ENCODE measurements at places on chromosomes 12 and 14.
A peak's percentile ranks its signal among the peaks of the same experiment; 100 is the strongest.

- DNase-seq = no peak
These were observed 44.9 kb downstream of the ATP2B1 start for GRCh38 chr12:89663577-89664357.

DNA sequence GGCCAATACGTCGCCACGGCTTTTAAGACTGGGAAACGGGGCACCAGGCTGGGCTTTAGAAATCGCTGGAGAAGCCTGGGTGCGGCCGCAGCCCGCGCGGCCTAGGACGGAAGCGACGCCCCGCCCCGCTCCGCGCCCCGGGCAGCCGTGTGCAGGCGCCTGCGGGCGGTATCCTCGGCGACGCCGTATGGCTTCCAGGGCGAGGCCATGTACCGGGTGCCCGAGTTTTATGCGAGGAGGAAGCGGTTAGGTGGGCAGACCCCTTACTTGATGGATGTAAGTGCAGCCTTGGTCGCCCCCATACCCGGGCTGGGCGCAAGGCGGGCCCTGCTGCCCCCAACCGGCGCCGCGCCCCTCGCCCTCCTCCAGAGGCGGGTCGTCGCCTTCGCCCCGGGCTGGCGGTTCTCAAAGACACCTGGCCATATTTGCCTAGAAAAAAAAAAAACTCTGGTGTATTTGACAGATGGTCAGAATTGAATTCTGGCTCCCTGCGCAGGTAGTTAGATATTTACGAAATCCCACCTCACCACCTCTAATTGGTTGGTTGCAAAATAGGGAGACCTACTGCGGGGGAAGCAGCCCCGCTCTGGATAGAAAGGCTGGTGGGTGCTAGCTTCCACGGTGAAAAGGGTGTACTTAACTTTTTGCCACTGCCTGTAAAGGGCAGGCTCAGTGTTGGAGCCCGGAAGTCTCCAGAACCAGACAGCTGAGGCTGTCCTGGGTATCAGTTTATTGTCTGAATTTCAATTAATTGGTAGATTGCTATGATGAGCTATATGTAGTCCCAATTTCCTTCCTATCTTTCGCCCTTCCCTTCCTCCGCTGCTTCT, at the start of gene PPP1R36:
Gene PPP1R36, plus strand, starts transcription at position 171 of the 830 bp plus-strand sequence. Its CDS starts 37 bp downstream, at position 208.
- DNase-seq = no peak

DNA sequence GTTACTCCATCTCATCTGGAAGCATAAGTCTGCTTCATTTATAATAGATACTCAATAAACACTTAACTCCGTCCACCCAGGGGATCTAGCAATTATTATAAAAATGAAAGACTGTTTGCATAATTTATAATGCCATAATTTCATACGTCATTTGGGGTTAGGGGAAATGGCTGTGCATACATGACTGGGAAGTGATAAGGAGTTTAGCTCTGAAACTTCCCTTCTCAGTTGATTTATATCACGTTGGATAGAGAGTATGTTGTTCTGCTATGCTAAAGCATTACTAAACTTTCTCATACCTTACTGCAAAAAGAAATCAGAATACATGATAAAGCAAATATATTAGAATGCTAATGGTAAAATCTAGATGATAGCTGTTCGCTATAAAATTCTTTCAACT, 90.4 kb upstream of the DYNC1H1 start:
- no peak for DNase-seq

GRCh38 chr12:131905630-131906091, 11.2 kb downstream of the ULK1 start:
- no peak for DNase-seq

DNA sequence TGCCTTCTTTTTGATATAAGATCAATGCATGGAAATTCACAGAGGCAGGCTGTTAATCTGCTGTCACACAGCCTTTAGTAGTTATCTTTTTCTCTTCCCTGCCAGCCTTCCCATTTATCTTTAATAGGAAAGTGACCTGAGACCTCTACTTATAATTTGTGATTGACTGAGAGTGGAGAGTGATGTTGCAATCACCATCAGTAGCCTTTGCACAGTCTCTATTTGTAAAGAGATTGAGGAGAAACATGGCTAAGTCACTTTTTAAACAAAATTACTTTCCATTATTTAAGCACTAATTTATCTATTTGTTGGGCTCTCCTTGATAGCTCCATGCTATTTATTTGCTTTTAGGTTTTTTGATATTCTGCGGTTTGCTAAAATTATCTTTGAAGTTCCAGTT, 19.9 kb downstream of the LMNTD1 start:
- no peak for DNase-seq

GRCh38 chr14:101587441-101587911, 26.2 kb downstream of the DIO3 start:
- DNase-seq = no peak

DNA sequence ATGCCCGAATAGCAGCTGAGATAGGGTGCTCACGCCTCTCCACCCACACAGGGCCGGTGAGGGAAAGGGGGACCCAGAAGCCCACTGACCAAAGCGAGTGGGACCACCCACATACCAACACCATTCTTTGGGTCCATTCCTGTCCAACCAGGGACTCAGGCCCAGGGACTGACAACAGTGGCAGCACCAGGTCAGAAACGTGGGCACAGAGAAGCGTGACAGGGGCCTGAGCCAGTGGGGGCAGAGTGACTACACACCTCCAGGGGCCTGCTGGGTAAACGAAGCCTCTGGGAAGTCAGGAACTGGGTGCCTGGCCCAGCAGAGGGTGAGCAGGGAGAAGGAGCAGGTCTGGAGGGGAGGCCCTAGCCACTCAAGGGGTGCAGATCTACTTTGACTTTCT, 13.7 kb downstream of the SPRYD3 start:
- no peak for DNase-seq

GRCh38 chr14:68790644-68791077, 2.2 kb downstream of the ZFP36L1 start:
- no peak for DNase-seq

GRCh38 chr12:68539615-68539952, 71.1 kb upstream of the RAP1B start:
- DNase-seq = no peak

DNA sequence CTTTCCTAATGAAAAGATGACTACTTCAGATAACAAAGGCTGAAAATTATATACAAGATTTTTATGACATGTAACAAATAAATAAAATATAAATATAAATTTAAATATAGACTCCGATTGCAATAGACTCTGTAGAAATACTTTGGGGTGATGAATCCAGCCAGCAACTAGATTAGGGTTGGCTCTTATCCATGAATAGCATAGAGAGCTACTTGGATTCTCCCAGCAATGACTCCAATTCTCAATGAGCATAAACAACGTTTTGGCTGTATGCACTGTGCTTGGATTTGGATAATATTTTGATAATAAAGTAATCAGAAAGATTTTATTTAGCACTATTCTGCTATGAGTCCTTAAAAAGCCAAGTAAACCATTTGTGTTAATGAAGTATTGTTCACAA, 58.0 kb upstream of the LRFN5 start:
- DNase-seq = peak; percentile 46

GRCh38 chr12:133233993-133234564, 1.6 kb downstream of the ANHX start:
- DNase-seq = no peak

DNA sequence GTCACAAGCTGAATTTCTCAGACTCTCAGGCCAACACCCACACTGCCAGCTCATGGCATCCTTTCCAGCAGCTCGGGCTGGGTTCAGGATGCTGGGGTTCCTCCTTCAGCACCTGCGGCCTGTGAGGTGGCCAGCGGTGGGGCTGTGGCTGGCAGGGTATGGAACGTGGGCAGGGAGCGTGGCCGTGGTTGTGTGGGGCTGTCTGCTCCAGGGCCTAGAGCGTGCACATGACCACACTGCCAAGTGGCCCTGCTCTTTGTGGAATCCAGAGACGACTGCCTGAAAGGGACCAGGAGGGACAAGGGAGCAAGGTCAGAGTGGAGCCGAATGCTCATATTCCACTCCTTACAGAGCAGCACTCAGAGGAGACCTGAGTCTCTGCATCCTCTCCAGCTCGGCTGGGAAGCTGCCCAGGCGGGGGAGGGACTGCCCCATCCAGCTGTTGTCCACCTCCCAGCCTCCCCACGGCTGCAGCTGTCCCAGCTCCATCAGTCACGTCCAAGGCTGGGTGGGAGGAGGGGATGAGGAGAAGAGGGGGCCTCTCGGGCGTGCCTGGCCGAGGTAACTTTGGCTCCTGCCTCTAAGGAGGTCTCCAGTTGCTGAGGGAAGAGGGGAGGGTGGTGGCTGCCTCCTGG, 71.3 kb downstream of the TSPAN9 start:
- peak; percentile 88 for DNase-seq

GRCh38 chr14:64410084-64410774, 22.1 kb downstream of the MTHFD1 start:
- no peak for DNase-seq

- DNase-seq = no peak
These were observed 1.5 kb downstream of the RASAL1 start for GRCh38 chr12:113134071-113134470.

DNA sequence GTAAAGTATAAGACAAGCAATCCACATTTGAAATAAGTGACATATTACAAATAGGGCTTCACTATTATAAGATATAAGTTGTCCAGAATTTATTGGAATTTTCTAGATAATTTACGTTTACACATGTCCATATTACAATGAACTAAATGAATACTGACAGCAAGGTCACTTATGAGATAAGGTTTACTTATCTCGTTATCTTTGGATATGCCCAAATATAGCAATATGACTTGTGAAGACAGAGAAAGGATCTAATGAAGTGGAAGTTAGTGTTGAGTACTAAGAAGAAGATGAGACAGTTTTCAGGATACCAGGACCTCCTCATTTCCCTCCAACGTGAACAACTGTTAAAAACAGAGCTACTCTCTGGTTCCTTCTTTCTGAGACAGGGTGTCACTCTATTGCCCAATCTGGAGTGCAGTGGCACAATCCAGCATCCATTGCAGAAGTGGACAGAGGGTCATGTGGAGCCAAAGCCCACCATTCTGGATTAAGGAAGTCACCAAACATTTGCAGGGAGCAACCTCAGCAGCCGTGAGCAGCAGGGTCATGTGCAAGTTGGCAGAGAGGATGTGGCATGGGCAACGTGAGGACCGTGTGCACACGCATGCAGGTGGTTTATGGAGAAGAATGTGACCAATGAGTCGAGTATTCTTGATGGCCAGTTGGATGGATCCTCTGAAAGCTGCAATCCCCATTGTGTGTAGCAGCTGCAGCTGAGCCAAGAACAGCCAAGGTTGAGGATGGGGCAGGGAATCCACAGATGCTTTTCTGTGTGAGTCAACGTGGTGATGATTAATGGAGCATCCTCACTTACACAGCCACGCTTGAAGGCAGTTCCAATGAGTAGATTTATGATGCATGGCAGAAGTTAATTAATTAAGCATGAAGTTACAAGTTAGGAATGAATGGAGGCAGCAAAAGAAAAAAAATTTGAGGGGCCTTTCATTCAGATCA, 111.0 kb downstream of the BICD1 start:
- DNase-seq = peak; percentile 77

- DNase-seq = peak; percentile 6
These were observed 23.8 kb downstream of the SPTB start for GRCh38 chr14:64855721-64856528.

GRCh38 chr14:23428686-23429495, 6.6 kb downstream of the MYH7 start:
- DNase-seq = no peak

DNA sequence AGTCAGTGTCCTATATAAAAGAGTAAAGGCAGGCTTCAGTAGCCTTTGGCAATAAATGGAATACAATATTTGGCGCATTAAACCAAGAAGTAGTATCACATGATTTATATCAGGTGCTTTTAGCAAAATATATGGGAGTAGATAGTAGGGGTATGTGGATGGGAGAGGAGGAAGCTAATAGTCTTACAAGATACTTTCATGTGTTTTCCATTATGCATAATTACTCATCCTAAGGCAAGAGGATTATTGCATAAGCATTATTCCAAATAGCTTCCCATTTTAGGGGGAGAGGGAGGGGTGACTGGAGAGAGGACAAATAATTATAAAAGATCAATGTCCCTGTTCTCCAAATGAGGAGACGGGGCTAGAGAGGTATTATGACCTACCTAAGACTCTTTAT, 104.3 kb downstream of the DUSP6 start:
- DNase-seq = no peak

GRCh38 chr12:60075091-60075490, 479.3 kb downstream of the SLC16A7 start:
- DNase-seq = peak; percentile 7

DNA sequence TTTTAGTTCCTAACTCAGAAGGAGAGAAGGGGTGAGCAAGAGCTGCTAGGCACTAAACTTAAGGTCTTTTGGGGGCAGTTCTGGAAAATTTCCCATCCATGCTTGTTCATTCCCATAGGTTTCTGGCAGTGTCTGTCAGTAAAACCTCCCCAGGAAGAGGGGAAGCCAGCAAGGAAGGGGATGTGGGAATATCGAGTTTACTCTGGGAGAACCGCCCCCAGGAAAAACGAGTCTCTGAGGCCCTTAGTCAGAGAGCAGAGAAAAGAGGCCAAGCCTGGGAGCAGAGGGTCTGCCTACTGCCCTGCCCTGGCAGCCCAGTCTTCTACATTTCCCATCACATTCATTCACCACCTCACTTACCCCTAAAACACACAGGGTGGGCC, 55.9 kb downstream of the TMCC3 start:
- no peak for DNase-seq

GRCh38 chr12:21221778-21222177, 90.8 kb downstream of the SLCO1B1 start:
- DNase-seq = no peak

GRCh38 chr12:63777340-63777739, 2.4 kb upstream of the RXYLT1 start:
- DNase-seq = no peak

- DNase-seq = no peak
These were observed 85.5 kb upstream of the VRK1 start for GRCh38 chr14:96711559-96712267.

DNA sequence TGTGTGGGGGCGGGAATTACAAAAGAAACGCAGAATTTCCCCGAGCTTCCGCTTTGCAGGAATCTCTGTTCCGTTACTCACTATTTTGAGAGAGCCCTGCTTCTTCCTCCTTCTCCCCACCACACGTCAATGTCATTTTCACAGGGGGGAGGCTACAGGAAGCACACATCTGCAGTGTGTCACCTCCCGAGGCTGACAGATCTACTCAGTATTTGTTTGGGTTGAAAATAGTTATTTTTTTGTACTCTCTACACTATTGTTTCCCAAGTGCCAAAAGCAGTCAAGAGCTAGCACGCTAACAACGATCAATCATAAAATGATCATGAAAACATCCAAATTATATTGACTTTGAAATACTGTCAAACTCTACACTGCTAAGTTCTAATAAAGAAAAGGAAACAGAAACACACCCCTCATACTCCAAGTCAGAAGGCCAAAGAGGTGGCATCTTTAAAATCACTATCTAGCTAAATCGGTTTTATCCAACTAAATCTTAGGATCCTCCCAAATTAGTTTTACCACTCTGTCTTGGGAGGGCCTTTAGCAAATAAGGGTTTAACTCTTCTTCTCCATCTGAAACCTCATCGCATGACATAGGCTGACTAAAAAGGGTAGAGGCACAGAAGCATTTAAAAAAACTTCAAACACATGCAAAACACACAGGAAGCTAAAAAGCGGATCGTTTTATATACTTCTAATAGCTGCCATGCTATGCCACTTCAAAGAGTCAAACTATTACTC, 51.8 kb downstream of the FOXN3 start:
- DNase-seq = peak; percentile 47

GRCh38 chr12:20711846-20712245, 16.7 kb downstream of the SLCO1C1 start:
- DNase-seq = no peak
